Forelimb muscle (tissue), 1 donor: ENCODE measurements at places on chromosomes 12 and 14.

DNA sequence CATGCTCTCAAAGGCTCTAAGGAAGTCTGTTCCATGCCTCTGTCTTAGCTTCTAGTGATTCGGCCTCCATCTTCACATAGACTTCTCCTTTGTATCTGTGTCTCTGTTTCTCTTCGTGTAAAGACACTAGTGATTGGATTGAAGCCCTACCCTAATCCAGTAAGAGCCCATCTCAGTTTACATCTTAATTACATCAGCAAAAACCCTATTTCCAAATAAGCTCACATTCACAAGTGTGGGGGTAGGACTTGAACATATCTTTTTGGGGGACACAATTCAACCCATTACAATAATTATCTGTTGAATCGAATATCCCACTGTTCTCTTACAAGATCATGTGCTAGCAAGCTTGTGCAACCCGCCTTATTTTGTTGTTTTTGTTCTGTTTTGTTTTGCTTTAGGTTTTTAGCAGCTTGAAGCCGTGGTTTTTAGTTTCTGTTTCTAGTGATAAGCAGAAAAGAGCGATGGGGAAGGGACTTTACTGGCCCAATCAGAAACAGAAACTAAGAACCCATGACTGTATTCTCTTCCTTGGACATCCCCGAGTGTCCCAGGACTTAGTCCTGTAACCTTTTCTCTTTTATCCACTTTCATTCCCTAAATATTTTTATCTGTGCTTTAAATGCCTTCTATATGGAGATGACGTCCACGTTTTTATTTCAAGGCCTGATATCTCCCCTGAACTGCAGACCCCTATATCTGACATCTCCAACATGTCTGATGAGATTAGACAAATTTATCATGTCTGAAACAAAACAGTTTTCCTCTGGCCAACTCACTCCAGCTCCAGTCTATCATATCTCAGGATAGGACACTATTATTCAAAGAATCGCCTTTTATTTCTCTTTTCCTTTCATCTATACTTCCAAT, 353.0 kb downstream of the CCDC91 start:
- DNase-seq, result no peak

- DNase-seq, result no peak
Observed at GRCh38 chr14:54572316-54572715, 5.4 kb downstream of the SAMD4A start.

GRCh38 chr12:1843641-1844005, 23.3 kb downstream of the LRTM2 start:
- no peak for DNase-seq

GRCh38 chr12:92107621-92108131, 38.0 kb downstream of the BTG1 start:
- no peak for DNase-seq

DNA sequence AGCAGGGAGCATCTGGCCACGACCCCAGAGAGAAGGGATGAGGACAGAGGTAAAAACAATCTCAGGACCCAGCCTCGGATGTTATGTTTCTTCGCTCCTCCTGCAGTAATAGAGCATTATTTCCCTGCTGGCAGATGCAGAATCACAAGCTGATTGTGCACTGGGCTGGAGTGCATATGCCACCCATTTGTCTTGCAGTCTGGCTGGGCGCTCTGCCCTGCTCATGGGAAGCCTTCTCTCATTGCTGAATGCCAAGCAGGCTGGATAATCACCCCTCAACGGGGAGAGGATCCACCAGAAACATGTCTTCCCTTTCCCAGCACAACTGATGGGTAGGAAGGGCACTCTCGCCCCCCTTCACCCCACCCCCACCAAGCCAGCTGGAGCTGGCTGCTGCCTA, 8.5 kb upstream of the VASH1 start:
- DNase-seq, result no peak

- DNase-seq, result no peak
Observed at GRCh38 chr14:34356264-34356654, 105.8 kb downstream of the SPTSSA start.

DNA sequence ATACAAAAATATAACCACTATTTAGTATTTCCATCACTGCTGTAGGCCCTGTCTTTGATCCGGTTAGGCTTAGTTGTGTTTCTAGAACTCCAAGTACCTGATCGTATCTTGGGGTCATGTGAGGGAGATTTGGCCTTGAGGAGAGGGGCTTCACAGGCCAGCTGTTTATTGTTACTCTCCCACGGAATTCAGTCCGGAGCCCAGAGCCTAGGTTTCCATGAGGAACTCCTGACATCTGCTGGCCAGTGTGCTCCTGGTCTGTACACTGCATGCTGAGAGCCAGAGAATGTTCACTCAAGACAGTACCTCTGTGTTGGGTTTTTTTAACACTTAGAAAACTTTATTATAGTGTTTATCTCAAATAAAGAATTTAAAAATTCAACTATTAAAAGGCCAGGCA, 341.0 kb upstream of the TMEM132C start:
- peak; percentile 41 for DNase-seq

DNA sequence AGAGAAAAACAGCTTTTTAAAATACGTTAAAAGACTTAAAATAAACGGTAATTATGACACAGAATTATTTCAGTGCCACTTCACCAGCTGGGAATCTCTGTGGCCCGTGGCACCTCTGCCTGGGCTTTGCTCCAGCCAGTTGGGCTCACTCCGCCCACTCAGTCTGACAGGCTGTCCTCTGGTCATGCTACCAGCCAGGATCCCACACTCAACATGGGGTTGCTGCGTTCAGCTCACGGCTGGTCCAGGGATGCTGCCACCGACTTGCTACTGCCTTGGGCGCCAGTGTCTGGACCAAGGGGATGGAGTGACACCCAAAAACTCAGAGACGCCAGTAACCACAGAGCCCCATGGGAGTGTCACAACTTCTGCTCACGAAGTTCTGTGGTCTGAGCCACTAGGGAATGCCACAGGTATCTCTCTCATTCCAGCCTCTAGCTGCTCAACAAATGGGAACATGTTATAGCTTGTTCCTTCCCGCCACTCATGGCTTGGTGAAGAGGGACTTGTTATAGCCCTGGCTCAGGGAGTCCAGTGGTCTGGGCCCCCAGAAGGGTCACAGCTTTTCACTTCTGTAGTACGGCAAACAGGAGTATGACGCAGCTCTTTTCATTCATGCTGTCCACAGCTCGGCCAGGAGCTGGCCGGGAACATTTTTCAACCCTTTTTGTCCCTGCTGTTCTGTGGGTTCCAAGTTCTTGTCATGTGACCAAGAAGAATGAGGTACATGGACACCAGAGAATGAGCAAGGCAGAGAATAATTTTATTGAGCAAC, 23.4 kb upstream of the ATXN7L3B start:
- DNase-seq, result no peak

DNA sequence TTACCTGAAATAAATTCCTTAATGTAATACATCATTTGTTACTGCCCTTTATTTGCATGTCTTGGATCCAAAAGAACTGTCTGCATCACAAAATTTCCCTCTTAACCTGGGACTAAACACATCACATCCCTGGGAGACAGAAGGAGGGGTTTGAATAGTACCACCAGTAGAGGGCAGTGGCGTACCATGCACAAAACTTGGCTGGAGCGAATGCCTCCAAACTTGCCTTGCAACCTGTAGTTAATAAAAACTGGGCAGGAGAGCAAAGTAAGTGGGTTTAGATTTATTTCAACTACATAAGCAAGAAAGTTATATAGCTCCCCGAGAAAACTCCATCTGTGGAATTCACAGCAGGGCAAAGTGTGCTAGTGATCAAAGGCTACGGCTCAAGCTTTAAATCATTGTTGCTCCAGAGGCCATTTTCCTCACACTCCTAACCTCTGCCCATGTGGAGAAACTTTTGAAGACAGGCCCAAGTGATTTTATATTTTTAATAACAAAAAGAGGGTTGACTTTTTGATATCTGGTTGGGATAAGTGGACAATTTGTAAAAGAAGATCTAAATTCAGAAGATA, 1176.7 kb upstream of the SEL1L start:
- no peak for DNase-seq

- no peak for DNase-seq
Observed at GRCh38 chr12:101590383-101590782, 4.4 kb upstream of the MYBPC1 start.

DNA sequence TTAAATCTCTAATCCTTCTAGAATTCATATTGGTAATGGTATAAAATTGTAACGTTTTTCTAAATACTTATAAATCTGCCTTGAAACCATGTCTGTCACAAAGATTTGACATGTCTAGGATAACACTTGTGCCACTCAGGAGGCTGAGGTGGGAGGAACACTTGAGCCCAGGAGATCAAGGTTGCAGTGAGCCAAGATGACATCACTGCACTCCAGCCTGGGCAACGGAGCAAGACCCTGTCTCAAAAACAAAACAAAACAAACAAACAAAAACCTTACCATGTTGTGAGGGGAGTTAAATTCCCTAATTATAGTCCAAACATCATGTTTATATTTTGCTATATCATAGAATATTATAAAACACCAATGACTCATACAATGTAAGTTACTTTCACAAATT, 317.5 kb upstream of the SOX5 start:
- DNase-seq, result no peak

GRCh38 chr12:47781479-47782371, 8.7 kb downstream of the SLC48A1 start:
- DNase-seq, result no peak

GRCh38 chr14:31078766-31079165, 52.6 kb upstream of the STRN3 start:
- DNase-seq, result no peak

DNA sequence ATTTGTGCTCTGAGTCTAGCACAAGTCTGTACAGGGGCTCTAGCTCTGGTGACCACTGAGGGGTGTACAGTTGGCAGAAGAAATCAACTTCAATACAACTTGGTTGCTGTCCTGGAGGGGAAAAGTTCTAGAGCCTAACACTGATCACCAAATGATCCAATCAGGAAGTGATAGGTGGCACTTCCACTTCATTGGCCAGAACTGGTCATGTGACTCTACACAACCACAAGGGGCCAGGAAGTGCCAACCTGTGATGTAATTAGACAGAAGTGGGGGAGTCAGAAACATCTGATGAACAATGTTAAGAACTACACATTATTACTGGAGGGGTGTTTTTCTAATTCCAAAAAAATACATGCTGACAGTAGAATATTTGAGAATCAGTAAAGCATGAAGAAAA, 401.6 kb downstream of the VRK1 start:
- DNase-seq, result no peak

DNA sequence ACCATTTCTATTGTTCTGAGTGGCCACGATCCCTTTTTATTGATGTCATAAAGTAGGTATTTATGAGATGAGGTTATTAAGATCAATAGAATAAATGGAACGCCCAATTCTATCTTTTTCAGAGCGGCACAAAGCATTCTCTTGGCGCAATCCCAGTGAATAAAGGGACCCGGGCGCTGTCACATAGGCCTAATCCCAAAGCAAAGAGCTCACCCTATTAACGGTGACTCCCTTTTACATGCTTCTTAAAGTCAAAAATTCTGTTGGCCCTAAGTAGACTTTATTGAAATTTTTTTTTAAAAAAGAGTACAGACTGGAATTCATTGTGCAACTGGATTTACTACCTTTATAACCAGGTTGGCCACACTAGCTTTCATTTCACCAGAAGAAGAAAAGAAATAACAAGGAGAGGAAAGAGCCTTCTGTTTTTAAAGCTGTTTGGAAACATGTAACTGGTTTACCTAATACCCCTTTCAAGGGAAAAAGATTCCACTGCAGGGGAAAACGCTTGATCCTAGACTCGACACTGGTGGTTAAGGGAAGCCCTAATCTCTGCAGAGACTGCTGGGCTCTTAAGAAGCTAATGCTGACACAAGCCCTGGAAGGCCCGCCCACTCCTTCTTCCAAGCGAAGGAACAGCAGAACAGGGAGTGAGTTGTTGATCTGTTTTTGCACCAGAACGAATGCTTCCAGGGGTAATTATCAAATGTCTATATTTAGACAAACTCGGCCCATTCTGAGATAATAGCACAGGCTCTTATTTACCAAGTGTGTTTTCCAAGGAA, 381.2 kb downstream of the BCL11B start:
- no peak for DNase-seq

DNA sequence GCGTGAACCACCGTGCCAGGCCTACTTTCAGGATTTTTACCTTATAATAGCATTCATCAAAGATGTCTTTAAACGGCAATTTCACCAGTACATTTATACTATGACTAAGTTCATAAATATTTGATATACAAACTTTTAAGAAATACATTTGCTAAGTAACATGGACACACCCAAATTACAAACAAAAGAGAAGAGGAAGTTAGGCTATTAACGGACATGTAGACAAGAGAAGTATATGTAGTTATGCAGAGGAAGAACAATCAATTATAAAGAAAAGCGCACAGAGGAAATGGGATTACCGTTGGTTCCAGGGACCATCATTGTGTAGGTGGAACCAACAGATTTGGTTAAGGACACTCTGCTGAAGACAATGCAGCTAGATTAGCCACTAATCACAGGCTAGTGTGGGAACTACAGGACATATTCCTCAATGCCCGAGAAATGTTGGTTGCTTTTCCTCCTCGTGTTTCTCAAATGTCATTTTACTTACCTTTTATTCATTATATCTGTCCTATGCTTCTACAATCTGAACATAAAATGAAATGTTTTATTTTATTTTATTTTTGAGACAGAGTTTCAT, 24.0 kb upstream of the PKP2 start:
- no peak for DNase-seq

GRCh38 chr14:31269634-31270195, 62.1 kb upstream of the HECTD1 start:
- no peak for DNase-seq

- DNase-seq, result no peak
Observed at GRCh38 chr14:56730538-56731145, 79.6 kb downstream of the OTX2 start.

DNA sequence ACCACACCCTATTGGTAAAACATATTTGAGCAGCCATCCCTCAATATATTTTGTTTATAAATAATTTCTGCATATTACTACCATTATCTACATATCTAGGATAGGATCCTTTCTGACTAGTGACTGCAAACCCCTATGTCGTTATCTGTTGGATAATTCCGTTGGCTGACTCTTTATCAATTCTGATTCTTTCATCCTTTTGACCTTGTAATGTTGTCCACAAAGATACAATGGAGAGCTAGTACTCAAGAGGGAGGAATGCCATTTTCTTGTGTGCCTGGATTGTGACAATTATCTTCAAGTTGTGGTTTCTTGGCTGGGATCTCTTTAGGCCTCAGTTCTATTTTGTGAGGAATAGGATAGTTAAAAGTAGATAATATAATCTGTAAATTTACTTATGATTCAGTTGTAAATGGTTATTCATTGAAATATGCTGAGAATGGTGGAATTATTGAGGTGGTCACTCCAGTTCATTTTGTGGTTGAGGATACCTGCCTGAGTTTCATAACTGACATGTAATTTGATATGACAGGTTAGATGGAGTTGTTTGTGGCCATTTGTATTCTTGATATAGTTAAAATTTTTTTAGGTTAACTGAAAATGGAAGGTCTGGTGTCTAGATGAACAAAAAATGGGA, 10.1 kb downstream of the CHST11 start:
- DNase-seq, result no peak

DNA sequence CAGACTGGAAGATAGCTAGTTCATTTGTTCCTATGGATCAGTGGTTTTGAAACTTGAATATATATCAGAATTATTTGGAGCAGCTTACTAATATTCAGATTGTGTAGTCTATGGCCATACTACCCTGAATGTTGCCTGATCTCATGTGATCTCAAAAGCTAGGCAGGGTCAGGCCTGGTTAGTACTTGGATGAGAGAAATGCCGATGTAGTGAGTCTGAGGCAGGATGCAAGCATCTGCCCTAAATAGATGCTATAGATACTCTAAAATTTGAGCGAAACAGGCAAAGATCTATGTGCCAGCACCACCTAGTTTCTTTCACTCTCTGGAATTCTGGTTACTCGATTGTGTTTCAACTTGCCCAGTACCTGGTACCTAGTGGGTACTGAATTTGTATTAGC, 40.9 kb downstream of the FRMD6 start:
- DNase-seq, result no peak

GRCh38 chr12:68620519-68621471, 10.1 kb downstream of the RAP1B start:
- no peak for DNase-seq
